ENCODE measurements at places on chromosomes 2 and 18.

- DNase-seq: no peak
Observed at GRCh38 chr2:170601489-170601888, 113.6 kb upstream of the SP5 start.

- no peak for DNase-seq
Observed at GRCh38 chr2:128753800-128754199, 435.1 kb upstream of the HS6ST1 start.

GRCh38 chr2:156448766-156449165, 12.6 kb downstream of the GPD2 start:
- no peak for DNase-seq

GRCh38 chr2:182077448-182078142, 91.9 kb downstream of the PPP1R1C start:
- peak; percentile 81 for DNase-seq

GRCh38 chr2:46537046-46537445, 57.7 kb downstream of the TMEM247 start:
- DNase-seq: no peak

- DNase-seq: no peak
Observed at GRCh38 chr2:113858764-113859163, 31.1 kb upstream of the ACTR3 start.

- DNase-seq: no peak
Observed at GRCh38 chr18:43863180-43863579, 585.9 kb upstream of the SYT4 start.

DNA sequence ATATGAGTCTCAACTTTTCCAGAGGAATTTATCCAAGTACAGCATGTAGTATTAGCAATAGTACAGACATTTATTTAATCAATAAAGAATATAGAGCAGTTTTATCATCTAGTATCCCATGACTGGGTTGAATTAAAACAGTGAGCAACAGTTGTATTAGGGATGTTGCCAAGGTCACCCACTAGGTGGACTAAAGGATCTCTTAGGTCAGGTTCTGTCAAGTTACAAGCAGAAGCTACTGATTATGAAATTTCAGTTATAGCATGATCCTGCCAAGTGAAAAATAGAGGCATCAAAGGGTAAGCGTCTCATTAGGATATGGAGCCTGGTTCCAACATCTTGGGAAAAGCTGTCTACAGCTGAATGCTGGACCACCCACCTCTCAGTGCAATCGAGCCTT, 52.1 kb upstream of the LAPTM4A start:
- peak; percentile 21 for DNase-seq

GRCh38 chr2:9795071-9795470, 48.2 kb upstream of the TAF1B start:
- DNase-seq: no peak

DNA sequence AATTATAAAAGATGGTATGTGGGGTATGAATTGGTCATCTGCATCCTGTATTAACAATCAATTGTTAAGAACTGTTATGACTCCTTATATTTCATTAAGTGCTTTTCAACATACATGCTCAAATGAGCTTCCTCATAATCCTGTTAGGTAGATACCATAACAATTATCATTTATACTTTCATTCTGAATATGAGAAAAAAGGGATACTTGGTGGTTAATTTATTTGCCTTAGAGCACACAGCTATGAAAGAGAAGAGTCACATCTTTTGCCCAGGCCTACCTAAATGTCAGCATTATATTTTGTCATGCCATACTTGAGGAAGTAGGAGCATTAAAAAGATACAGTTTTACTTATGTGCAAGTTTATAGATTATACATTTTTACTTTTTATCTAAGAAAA, 169.6 kb downstream of the TCF4 start:
- no peak for DNase-seq

DNA sequence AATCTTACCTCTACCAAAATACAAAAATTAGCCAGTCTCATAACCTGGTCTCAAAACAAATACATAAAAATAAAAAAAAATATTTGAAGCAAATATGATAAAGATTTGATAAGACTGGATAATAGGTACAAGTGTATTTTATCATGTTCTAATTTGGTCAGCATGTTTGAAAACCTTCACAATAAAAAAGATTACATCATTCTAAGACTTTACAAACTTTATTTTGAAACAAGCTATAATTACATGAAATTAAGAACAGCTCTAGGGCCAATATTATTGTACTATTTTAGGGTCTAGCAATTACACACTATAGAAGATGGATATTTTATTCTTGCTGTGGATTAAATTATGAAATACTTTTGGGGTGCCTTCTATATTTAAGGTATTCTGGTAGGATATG, 29.4 kb upstream of the MCM6 start:
- no peak for DNase-seq

DNA sequence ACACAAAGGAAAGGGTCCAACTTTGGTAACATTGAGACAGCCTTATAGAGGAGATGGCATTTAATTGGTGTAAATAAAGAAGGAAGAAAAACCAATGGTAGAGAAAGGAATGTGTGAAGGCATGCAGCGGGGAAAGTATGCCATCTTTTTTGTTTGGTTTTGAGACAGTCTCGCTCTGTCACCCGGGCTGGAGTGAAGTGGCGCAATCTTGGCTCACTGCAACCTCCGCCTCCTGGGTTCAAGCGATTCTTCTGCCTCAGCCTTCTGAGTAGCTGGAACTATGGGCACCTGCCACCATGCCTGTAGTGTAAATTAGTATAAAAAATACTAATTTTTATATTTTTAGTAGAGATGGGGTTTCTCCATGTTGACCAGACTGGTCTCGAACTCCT, 6.4 kb downstream of the RIOK3 start:
- DNase-seq: no peak

GRCh38 chr2:102717308-102718018, 44.4 kb upstream of the TMEM182 start:
- no peak for DNase-seq

- DNase-seq: no peak
Observed at GRCh38 chr18:44837482-44838180, 156.9 kb downstream of the SETBP1 start.

DNA sequence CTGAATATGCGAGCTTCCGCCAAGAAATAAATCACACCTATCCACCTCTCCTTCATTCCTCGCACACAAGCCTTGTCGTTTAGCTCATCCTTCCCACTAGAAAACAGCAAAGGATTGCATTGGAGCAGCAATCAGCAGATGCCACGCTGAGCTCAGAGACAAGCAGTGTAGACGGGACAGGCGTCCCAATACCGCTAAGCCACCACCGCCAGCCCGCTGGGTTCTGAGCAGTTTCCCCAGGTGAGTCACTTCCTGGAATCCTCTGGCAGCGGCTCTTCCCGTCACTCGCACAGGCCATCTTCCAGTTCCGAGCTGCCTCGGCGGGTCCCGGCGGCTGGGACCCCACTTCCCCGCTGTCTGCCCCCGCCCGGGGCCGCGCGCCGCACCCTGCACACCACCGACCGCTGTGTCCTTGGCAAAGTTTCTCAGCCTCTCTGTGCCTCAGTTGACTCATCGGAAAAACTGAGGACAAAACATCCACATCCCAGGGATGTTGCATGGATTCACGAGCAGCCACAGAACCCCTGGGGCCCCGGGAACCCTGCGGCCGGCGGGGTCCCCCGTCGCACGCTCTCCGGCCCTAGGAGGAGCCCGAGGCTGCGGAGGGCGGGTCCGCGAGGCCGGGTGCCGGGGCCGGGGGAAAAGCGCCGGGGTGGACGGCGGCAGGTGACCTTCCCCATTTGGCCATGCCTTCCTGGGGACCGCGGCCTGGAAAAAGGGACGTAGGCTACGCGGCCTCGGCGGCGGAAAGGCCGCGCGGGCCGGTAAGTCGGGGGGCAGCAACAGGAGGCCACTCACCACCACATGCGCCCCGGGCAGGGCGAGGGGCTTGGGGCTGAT, 573 bp downstream of the KDSR start:
- peak; percentile 42 for DNase-seq

- no peak for DNase-seq
Observed at GRCh38 chr2:231716666-231717280, 8.4 kb downstream of the PTMA start.

DNA sequence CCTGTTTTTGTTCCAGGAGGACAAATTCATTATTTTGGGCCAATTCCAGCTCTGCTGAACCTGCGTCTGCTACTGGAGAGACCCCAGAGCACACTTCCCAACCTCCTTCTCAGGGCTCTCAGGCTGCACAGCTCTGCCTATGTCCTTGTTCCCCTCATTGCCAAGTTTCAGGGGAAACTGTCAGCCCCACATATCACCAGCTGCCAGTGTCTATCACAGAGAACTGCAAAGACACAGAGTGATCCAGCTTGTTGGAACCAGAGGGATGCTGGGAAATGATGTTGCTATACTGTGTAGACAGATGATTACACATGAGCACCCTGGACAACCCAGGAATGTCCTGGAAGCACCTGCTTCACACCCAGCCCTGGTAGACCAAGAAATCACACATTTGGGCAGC, 67.4 kb upstream of the TMEM247 start:
- DNase-seq: no peak

- no peak for DNase-seq
Observed at GRCh38 chr2:156538083-156538504, 101.9 kb downstream of the GPD2 start.

DNA sequence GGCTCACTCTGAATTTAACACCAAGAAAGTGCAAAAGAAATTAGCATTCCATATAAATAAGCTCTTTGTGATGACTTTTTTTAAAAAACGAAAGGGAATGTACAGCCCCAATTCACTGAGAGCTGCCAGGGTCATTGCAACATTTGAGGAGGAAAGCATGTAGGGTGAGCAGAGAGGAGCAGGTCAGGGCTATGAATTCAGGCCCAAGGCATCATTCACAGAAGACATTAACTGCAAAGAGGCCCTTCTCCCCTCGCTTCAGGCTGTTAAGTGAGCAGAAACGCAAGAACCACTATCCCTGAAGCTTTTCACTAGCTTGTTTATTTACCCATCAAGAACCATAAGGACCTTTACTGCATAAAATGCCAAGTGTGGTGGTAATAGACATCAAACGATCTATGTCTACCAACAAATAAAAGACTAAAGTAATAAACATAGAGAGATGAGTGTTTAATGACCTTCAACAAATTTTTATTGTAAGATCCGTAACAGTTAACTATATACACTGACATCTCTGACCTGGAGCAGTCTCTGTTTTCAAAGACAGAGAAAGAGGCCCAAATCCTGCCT, 333.1 kb upstream of the HNRNPA3 start:
- peak; percentile 48 for DNase-seq

DNA sequence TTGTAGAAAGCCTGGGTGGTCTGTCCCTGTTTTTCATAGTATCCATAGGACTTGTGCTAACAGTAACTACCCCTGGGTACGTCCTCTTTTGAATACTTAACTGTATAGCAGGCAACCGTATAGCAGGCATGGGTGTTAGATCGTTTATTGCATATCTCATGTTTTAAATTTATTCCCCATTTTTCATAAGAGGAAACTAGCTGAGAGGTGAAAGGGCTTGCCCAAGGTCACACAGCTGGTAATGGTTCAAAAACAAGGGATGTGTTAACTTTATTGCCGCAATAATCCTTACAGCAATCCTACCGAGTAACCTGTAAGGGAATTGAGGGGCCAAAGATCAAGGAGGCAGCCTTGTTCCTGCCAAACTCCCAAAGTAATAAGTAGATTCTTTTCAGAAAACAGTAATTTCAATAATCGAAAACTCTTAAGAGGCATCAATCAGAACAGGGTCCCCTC, 990 bp upstream of the MGAT4A start:
- DNase-seq: no peak
